ENCODE measurements at places on chromosomes 6 and 20.

- no peak for DNase-seq
These were observed 66.2 kb downstream of the ABHD12 start for GRCh38 chr20:25324412-25324811.

DNA sequence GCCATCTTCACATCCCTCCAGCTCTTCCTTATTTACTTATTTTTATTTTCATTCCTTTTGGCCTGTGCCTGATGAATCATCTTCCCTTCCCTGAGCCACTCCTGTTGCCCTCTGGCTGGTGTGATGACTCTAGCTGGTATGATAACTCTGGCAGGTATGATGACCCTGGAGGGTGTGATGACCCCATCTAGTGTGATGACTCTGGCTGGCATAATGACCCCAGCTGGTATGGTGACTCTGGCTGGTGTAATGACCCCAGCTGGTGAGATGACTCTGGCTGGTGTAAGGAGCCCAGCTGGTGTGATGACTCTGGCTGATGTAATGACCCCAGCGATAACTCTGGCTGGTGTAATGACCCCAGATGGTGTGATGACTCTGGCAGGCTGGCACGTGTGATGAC lies 426.8 kb downstream of the QKI start:
- no peak for DNase-seq

DNA sequence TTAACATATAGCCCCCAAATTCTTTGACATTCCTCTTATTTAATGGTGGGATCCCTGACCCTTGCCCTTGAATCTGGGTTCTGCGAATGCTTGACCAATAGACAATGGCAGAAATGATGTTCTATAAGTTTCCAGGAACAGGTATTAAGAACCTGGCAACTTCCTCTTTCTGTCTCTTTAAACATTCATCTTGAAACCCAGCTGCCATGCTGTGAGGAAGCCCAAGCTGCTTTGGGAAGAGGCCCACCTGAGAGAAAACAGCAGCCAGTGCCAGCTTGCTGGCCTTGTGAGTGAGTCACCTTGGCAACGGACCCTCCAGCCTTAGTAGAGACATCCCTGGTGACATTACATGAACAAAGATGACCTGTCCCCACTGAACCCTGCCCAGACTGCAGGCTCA lies 45.2 kb upstream of the RALY start:
- DNase-seq, result no peak

DNA sequence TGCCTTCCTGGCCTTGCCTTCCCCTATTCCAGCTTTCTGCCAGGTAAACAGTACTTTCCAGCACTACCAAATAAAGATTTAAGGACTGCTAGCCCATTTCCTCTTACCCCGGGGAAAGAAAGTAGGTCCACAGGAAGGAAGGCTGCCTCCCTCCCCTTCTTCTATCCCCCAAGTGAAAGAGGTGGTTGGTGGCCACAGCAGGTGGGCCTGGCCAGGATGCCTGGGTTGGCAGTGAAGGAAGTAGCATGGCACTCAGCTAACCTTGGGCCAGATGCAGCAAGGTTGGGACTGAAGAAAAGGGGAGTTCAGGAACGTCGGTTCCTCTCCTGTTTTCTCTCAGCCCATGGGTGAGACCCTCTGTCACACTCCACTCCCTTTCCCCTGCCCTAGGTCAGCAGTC lies 8.9 kb downstream of the NFKBIL1 start:
- DNase-seq, result no peak

GRCh38 chr20:843912-844311 lies 10.4 kb downstream of the FAM110A start:
- DNase-seq, result no peak

DNA sequence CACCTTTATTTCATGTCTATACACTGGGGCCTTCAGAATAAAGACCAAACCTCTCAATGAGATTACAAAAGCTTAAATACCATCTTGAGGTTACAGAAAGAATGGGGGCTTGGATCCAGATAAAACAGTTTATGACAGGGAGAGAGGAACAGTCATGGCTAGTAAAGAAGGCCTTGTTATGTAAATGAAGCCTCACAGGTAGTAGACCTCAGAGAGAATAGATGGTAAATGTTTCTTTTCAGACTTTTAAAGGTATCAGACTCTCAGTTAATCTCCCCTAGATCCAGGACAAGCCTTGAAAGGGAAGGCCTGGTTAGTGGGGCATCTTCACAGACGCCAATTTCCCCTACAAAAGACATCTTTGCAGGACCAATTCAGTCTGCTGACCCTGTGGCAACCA lies 1325.6 kb downstream of the HACE1 start:
- no peak for DNase-seq

DNA sequence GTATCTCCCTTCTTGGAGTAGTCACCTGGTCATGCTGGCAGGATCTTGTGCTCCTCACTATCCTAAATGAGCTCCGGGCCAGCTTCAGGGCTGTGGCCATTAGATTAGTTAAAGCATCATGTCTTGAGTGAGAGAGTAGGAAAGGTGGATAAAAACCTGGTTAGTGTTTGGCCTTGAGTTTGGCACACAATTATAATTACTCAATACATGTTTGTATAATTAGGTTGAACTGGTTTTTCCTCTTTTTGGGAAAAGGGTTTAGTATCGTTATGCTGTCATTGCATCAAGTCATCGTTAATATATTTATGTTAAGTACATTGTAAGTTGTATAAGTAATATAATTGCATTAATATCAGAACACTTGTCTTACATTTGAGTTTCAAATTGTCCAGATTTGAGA lies 126.3 kb downstream of the CDKAL1 start:
- no peak for DNase-seq

DNA sequence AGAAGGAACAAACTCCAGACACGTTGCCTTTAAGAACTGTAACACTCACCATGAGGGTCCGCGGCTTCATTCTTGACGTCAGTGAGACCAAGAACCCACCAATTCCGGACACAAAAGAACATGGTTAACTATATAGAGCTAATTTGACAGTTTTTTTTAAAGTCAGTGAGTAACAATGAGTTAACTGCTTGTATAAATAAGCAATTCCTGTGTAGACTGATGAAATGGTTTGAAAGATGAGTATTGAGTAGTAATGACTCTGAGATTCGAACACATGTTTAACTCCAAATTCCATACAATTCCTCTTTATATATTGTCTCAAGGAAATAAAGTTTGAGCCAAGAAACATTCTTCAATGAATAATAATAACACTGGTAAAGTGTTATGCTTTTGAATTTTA lies 478.0 kb downstream of the MMUT start:
- no peak for DNase-seq

DNA sequence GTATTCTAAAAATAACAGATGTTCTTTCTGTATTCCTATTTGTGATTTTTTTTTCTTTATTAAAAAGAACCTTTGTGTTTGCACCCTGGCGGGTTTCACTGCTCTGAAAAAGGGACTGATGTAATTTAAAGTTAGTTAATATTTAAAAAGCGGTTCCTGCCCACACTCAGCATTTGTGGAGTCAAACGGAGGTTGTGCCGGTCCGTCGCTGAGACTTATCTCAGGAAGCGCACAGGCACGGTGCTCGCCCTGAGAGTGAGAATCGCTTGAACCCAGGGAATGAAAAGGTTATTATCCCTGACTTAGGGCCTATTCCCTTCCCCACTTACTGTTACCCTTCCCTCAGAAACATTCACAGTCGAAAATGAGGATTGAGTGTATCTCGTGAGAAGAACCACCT lies 366.7 kb downstream of the THBS2 start:
- DNase-seq, result no peak

DNA sequence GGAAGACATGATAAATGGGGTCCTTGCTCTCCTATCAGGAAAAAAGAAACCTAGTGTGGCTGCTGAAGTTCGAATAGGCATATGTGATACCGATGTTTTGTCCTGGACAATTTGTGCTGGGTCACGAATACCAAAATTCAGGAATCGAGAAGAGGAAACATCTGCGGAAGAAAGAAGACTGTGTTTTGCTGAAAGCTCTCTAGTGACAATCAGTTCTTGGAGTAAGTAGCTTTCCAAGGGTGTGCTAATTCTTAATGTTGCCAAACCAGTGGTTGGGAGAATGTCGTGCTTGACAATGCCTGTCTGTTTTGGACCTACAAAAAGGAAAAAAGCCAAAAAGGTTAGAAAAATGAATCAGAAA lies 956.1 kb downstream of the PHF3 start:
- DNase-seq, result no peak

- no peak for DNase-seq
These were observed 70.6 kb upstream of the EYA4 start for GRCh38 chr6:133170602-133171001.

DNA sequence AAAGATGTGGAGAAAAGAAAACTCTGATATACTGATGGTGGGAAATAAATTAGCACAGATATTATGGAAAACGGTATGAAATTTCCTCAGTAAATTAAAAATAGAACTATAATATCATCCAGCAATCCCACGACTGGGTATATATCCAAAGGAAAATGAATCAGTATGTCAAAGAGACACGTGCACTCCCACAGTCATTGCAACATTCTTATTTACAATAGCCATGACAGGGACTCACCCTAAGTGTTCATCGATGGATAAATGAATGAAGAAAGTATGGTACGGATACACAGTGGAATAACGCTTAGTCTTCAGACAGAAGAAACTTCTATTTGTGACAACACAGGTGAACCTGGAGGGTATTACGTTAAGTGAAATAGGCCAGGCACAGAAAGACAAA lies 5.7 kb upstream of the ADTRP start:
- no peak for DNase-seq
